Cerebellar cortex (tissue), 1 donor: ENCODE measurements at places on chromosomes 12 and 14.

DNA sequence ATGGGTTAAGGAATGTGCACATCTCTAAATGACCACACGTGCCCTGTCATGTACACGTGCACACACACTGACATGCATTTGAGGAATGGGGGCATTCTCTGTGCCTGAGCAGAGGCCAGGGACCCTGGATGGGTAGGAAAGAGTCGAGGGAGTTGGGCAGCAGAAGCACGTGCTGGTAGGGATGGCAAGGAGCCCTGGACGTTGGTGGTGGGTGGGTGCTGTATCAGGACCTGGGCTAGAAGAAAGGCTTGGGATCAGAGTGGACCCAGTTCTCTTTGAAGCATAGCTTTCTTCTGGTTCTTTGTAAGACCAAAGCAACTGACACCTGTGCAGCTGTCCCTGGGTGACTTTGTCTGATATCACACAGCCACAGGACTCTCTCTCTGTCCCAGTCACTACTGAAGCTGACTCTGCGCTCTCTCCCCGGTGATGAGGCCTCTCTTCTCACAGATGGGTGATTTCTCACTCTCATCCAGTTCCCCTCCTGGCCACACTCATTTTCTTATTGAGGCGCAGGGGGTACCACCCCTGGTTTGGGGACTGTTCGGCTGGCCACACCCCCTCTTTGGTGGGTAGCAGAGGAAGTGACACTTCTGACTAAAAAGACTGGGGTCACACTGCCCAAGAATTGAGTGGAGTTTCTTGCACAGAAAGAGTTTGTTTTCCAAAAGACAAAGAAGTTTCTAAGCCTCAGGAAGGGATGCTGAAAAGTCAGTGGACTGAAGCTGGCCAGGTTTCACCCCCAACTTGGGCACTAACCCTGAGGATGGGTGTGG is 171.7 kb upstream of the RTL1 start:
- DNase-seq = no peak

DNA sequence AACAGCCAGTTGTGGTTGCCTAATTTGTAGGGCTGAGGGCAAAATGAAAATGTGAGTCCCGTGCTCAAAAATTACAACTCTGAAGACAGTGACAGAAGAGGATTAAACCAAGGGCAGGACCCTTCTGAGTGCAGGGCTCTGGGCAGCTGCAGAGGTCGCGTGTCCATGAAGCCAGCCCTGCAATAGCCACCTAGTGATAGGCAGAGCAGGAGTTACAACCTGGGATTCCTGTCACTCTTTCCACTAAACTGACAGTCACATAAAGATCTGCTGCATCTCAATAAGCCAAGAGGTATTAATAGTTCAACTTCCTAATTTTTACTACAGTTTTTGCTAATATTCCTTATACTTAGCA is 94.1 kb downstream of the SLC2A13 start:
- DNase-seq = no peak

DNA sequence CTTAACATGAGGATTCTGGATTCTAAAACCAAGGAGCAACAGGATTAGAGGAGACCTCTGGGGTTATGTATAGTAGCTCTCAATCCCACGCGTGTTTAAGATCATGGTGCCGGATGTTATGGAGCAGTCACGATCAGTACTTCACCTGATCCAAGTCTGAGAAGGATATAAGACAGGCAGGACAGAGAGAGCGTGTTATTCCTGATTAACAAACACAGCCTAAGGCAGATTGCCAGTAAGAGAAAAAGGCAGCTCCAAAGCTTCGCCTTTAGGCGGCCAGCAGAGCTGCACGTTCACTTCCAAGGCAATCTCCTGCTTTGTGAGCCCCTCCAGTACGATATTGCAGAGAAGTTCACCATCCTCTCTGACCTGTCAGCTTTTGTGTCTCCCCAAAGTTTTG is 5.5 kb downstream of the SETD3 start:
- DNase-seq = peak; percentile 8

DNA sequence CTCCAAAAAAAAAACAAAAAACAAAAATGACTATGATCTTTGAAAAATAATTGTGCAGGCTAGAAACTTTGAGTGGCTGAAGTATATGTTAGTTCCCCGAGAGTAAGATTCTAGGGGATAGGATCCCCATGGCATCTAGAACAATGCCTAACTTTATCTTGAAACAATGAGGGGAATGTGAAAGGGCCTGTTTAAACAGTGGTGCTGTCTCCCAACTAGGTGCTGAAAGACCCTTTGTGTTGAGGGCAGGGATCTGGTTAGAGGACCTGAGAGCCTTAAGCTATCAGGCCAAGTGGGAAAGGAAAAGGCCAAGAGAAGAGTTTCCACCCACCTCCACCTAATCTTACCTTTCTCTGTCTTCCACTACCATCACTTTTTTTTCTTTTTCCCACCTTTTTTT is 6.8 kb upstream of the YLPM1 start:
- DNase-seq = no peak

DNA sequence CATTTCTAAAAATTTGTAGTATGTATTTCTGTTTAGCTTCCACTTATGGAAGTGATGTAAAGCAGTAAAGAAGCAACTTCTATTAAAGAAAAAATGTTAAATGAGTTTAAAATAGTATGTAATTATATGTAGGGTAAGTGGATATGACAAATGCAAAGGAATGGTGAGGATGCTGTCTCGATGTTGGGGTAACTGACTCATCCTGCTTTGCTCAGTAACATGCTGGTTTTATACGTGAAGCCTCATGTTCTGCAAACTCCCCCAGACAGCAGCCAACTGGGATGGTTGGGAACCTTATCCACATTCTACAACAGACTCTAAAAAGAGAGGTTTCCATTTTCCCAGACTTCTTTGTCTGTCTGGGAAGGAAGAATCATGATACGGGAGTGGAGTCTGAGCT is 1006.4 kb upstream of the TMEM132C start:
- DNase-seq = no peak

DNA sequence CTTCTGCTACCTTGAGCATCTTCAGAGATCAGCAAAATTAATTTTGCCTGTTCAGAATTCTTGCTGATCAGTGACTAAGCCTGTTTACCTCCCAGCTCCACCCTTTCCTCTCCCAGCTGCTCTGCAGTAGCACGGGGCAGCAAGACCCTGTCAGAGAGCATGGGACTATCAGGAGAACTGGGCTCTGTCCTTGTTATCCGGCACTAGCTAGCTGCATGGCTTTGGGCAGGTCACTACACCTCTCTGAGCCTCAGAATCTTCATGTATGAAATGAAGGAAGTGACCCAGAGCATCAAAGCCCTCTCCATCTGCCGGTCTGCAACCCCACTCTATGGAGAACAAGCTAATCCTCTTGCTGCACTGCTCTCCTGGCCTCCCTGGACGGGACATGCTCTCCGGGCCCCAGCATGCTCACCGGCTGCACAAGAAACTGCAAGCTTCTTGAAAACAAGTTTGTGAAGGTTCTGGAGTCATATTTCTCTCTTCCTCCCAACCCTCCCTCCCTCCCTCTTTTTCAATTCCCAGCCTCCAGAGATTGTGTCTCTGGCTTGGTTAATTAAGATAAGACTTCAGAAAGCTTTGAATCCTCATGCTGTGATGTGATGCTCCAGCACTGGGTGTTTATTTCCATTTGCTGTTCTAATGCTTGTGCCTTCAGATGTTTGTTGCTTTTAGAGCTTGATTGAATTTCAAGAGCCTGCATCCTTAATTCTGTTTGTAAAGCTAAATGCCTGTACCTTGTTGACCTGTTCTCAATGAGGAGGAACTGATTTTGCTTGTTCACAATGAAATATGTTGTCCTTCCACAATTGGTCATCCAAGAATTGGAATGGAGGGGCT is 101.1 kb downstream of the CRACR2A start:
- no peak for DNase-seq

DNA sequence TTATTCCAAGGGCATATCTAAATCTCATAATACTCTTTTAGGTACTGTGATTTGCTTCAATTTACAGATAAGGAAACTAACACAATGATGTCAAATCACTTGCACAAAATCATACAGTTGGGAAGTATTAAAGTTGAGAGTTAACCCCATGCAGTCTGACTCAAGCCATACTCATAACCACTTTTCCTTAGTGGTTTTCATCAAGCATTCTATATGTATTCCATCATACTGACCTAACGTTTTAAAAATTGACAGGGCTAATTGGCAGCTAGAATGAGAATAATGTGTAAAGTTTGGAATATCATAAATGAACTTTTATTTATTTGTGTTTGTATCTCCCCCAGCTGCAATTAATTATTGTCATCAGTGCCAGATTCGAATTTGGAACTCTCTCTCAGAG is 20.9 kb downstream of the PUS7L start:
- DNase-seq = no peak

- no peak for DNase-seq
These were observed 135.5 kb upstream of the PZP start for GRCh38 chr12:9343731-9344130.

GRCh38 chr12:107223821-107224220 is 130.5 kb upstream of the CRY1 start:
- no peak for DNase-seq

- DNase-seq = no peak
These were observed 7.1 kb upstream of the SMUG1 start for GRCh38 chr12:54195737-54196347.

- DNase-seq = no peak
These were observed 442.5 kb downstream of the EGLN3 start for GRCh38 chr14:33508126-33509062.

- DNase-seq = no peak
These were observed 35.8 kb downstream of the USP15 start for GRCh38 chr12:62296001-62296400.

- no peak for DNase-seq
These were observed 33.6 kb downstream of the SSH1 start for GRCh38 chr12:108823804-108824203.

- no peak for DNase-seq
These were observed 56.7 kb downstream of the BEGAIN start for GRCh38 chr14:100530270-100531072.

GRCh38 chr12:15662983-15663659 is 126.1 kb downstream of the EPS8 start:
- DNase-seq = no peak

- no peak for DNase-seq
These were observed 47.6 kb downstream of the ANO4 start for GRCh38 chr12:100842156-100842555.

DNA sequence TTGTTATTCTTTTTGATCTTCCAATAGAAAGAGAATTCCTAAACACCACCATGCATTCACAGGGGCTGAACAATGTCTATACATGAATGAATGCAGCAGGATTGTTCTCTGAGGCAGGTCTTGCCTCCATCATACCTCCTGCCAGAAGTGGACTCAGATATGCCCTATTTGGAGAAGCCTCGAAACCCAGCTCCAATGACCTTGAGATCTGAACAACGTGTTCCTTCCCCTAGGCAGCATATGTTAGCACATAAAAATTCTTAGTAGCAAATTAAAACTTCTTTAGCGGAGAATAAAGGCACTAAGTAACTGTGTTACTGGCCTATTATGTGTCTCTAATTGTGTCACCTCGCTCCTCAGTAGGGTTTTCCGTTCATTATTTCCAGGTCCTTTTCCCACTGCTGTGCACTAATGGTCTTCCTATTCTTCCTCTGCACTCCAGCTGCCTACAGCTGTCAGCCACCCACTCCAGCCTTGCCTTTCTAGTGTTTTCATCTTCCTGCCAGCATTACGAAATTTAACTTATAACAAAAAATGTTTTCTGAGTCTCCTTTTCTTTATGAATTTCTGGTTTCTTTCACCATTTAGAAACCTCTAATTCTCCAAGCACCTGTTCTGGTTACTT is 62.6 kb upstream of the IGF1 start:
- DNase-seq = no peak

DNA sequence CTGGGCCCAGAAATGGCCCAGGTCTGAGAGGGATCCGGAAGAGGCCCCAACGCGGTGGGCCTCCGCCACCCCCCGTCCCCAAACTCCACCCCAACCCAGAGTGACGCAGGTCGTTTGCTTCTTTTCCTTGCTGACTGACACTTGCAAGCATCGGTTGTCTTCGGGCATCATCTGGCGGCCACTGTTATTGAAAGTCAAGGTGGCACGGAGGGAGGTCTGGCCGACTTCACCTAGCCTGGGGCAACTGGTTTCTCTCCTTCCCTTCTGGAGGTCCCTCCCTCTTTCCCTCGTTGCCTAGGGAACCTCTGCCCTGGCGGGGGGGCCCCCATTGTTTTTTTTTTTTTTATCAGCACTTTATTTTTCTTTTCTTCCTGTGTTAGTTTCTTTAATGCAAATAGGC is 241.8 kb downstream of the ALG10 start:
- no peak for DNase-seq

- DNase-seq = peak; percentile 68
These were observed 46.7 kb upstream of the FICD start for GRCh38 chr12:108468196-108468968.

GRCh38 chr14:50477760-50478159 is 54.6 kb downstream of the MAP4K5 start:
- DNase-seq = no peak

DNA sequence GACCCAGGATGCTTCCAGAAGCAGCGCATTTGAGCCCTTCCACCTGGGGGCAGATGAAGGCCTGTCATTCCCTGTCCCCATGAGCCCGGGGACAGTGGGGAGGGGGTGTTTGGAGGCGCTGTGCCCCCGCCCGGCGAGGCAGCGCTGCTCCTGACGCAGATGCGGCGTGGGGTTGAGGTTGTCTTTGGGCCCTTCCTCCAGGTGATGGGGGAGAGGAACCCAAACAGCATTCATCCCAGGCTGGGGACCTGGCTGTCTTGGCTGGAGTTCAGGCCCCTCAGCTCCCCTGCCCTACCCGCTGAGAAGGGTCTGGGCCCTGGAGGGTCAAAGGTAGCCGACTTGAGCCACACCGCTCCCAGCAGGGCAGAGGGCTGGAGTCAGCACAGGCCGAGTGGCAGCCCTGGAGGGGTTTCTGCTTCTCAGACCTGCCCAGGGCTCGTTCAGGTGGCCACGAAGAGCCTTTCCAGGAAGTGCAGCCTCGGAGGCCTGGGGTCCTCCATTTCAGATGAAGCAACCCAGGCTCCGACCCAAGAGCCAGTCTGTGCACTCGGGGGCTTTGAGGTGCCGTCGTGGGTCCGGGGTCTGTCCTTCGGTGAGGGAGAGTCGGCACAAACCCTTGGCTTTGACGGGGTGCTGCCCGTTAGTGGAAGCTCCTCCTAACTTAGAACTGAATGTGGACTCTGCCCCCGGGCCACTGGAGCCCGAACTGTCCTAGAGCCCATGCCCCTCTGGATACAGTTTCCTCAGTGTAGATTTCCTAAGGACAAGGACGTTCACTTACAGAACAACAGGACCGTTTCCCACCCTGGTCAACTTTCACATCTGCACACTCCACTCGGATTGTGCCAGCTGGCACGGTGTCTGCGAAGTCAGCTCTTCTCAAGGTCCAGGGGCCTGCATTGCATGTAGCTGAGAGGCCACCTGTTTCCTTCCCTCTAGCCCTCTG is 16.1 kb downstream of the ACADS start:
- DNase-seq = no peak
